ENCODE measurements at places on chromosomes 16 and 17.

DNA sequence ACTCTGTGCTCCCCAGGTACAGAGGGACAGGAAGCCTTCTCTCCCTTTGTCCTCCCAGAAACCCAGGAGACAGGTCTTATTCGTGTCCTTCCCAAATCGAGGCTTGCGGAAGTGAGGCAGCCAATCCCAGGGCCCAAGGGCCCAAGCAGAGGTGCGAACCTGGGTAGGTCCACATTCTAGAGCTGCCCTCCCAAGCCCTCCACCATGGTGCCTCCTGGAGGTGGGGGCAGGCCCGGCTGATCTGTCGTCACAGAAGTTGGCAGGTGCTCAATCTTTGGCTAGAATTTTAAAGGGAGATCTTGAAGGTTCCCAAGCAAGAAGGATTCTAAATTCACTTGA is 21.5 kb downstream of the MRC2 start:
- DNase-seq = no peak

- no peak for DNase-seq
These were observed 5.1 kb downstream of the PRSS21 start for GRCh38 chr16:2822158-2822495.

GRCh38 chr17:63696381-63696961 is 3.5 kb downstream of the LIMD2 start:
- no peak for DNase-seq

- DNase-seq = no peak
These were observed 75.8 kb downstream of the ADAMTS18 start for GRCh38 chr16:77359065-77359502.

DNA sequence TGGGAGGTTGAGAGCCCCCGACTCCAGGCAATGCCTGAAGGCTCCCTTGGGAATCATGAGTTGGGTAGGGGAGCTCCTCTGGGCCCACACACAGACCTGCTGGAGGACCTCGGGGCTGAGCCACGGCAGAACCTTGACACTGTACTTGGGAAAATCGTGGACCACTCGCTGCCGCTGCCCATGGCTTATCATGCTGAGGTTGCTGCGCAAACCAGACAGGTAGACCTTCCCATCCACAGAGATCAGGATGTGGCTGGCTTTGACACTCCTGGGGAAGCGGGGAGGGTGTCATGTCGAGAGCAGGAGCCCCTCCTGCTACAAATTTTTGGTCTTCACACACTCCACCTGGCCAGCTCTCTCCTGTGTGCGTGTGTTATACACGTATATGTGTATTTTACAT is 7.2 kb upstream of the LIMD2 start:
- DNase-seq = no peak

- DNase-seq = no peak
These were observed 1336.6 kb upstream of the CDH8 start for GRCh38 chr16:63372815-63373214.
